Right hindlimb (tissue), 1 donor: ENCODE measurements at places on chromosomes 11 and 22.

- DNase-seq: peak; percentile 97
Observed at GRCh38 chr22:37633625-37634416, 5.6 kb upstream of the SH3BP1 start.

DNA sequence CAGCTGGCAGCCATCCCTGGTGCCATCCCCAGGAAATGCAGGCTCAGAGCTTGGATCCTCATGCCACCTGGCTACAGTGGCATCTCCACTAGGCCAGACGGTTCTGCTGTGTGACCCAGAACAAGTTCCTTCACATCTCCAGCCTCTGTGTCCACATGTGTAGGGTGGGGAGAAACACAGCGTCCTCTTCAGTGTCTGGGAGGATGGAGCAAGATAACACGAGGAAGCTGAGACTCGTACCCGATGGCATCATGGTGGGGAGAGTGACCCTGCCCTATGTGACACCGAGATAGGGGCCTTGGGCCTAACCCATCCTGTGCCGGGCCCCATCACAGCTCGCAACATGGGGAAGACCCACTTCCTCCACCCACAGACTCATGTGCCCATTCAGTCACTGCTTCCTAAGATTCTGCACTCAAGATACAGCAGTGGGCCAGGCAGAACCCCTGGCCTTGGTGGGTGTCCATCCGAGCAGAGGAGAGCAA, 78.5 kb downstream of the MORC2 start:
- no peak for DNase-seq

DNA sequence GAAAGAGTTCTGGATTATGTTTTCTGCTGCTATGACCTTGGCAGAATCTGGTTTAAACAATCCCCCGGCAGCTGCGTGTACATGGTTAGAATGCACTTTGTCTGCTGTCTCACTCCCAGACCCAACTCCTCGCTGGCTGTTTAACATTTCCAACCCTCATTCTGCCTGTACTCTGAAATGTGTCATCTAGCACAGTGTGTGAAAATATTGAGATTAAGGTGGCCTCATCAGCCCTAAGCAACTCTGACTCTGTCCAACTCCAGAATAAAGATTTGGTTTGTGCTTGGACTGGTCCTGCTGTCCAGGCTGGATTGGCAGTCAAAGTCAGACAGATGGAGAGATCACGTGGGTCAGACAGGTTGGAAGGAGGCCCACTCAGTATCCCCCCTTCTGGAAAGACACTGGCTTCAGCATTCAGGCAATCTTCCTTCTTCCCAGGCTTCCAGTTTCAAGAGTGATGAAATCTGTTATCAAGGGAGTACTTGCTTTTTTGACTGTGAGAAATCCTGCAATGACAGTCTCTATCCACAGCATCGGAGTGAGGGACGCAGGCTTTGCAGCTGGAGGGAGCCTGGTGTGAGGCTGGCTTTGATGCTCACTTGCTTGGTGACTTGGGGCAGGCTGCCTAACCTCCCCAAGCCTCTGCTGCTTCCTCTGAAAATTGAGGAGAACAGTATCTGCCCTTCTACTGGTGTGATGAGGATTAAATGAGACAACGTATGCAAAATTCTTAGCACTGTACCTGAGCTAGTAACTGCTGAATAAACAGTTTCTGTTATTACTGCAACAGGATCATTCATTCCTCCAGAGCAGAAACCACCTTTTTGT, 29.8 kb downstream of the ABTB2 start:
- DNase-seq: peak; percentile 84

DNA sequence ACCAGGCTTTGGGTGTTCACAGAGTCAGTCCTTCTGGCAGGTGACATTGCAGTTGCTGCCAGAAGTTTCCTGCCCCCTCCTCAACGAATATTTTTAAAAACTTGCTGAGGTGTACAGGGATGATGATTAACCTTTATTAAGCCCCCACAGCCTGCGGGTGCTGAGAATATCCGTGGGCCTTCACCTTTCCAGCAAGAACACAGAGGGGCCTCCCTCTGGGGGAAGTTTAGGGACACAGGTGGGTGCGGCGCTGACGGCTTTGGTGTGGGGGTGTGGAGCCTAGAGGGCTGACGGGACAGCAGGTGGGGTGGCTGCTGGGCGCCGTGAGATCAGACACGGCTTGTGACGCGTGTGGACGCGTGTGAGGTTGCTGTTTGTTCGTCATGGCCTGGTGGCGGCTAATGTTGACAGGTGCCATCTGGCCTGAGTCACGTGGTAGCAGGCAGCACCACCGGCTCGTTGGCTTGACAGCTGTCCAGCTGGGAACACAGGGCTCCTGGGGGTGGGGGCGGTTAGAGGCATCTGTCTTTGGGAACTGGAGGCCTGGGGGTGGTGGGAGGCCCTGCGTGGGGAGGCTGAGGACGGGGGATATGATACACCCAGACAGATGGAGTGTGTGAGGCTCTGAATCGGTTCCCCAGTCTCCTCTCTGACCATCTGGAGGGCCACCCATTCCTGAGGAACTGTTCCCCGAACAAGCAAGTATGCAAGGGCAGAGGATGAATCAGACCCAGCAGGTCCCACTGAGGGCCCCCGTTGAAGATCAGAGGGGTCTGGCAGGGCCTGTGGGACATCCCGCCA, 12.5 kb upstream of the LRRC10B start:
- peak; percentile 77 for DNase-seq

DNA sequence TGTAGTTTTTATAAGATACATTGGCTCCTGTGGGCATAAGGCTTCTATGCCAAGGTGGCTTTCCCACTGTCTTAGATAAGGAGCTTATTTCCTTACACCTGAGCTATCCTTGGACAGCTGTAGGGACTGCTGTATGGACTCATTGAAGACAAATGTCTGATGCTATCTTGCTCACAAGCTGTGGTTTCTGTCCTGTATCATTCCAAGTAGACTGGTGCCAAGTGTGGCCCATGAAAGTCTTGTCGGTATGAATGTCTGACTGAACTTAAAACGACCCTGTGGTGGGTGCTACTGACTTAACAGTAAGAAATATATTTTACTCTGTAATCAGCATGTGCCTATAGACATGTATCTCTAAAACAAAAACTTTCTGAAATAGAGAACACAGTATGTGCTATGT, 45.0 kb downstream of the LARGE2 start:
- DNase-seq: no peak

GRCh38 chr11:121892131-121892681, 223.8 kb downstream of the BLID start:
- peak; percentile 81 for DNase-seq

- no peak for DNase-seq
Observed at GRCh38 chr11:57290288-57290687, 34.5 kb downstream of the TNKS1BP1 start.

GRCh38 chr11:109421981-109422869, at the start of gene C11orf87:
Gene C11orf87, plus strand, starts transcription at chr11:109422190. Its CDS starts 1,444 bp downstream, at chr11:109423634.
- peak; percentile 20 for DNase-seq

- no peak for DNase-seq
Observed at GRCh38 chr11:123325533-123325932, 104.5 kb upstream of the GRAMD1B start.
